ENCODE measurements at places on chromosomes 12 and 14.
A peak's percentile ranks its signal among the peaks of the same experiment; 100 is the strongest.

- no peak for DNase-seq
These were observed 715 bp downstream of the CACNB3 start for GRCh38 chr12:48818831-48819590.

DNA sequence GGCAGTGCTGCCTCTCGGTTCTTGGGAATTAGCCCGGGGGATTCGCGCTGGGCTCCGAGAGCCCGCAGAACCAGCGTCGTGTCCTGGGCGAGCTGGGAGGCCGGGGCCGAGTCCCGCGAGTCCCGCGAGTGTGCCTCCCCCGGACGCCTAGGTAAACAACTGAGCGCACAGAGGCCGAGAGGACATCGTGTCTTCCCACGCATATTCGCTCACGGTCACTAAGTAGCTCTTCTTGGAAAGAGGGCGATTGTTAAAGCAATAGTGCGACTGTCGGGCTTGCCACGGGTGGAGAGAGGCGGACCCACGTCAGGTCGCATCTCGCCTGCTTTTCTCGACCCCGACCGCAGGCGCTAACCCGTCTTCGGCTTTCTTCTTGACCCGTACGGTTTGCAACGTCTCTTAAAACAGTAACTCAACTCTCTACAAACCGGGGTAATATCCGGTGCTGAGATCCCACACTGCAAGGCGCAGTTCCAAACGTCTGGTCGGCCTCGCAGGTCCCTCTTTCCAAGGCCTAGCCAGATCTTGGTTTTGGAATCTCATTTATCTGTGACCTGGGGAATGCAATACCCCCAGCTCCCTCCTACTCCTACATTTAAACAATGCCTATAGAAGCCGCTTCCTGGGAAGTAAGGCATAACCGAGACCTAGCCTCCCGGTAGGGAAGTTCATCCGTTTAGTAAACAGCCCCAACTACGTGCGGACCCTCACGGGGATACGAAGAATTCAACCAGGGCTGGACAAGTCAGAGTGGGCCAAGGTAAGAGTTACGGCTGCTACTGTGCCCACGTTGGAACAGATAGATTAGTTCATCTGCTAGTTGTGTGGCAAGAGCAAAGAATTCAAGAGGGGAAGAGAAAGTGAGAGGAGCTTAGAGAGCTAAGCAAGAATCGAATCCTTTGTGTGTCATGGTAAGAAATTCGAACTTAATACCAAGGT is 736 bp upstream of the PHLDA1 start:
- DNase-seq = no peak

GRCh38 chr12:62481843-62482540 is 15.4 kb downstream of the MON2 start:
- no peak for DNase-seq

- DNase-seq = no peak
These were observed 31.1 kb downstream of the ATF7 start for GRCh38 chr12:53594897-53595615.

GRCh38 chr14:67766035-67766680 is 50.2 kb downstream of the ZFYVE26 start:
- DNase-seq = no peak

GRCh38 chr12:81039231-81039630 is 38.6 kb upstream of the ACSS3 start:
- no peak for DNase-seq

DNA sequence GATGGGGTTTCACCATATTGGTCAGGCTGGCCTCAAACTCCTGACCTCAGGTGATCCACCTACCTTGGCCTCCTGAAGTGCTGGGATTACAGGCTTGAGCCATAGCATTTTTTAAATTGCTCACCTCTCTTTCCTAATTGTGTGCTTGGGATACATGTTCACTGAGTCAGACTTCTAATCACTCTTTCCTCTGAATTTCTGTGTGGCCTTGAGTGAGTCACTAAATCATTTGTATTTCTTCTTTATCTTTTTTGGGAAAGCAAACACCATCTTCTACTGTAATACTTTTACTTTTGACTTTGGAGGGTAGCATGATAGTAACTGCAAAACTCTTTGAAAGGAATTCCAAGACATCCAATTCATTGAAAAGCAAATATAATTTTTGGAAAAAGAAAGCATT is 60.8 kb downstream of the FLRT2 start:
- no peak for DNase-seq

GRCh38 chr14:71693381-71693780 is 238.8 kb upstream of the RGS6 start:
- DNase-seq = no peak

- no peak for DNase-seq
These were observed 114.8 kb upstream of the GSC start for GRCh38 chr14:94884616-94885230.

GRCh38 chr12:120237360-120238171 is 28.0 kb downstream of the PXN start:
- DNase-seq = no peak

DNA sequence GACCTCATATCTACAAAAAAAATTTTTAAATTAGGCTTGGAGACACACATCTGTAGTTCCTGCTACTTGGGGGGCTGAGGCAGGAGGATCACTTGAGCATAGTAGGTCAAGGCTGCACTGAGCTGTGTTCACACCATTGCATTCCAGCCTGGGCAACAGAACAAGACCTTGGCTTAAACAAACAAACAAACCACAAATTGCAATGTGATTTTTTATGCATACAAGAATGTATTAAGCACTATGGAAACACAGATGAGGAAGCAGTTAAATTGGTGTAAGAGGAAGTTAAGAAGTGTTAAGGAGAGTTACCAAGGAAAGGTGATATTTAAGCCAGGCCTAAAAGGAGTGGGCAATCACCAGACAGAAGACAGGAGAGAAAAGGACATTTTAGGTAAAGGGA is 83.6 kb upstream of the HECTD1 start:
- no peak for DNase-seq

DNA sequence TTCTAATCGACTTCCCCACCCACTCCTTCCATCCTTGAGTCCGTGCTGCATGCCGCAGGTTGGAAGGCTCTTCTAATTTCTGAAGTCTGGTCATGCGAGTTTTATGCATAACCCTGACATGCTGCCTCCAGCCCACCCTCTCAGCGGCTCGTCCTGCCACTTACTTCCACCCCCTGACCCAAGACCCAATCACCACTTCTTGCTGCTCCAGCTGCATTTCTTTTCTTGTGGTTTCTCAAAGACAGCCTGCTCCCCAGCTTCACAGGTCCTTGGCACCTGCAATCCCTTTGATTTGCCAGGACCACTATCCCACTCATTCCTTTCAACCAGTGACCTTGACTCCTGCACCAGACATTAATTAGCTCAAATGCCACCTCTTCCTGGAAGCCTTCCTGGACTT is 486.7 kb downstream of the VRK1 start:
- no peak for DNase-seq

- no peak for DNase-seq
These were observed 9.4 kb downstream of the MYBPC1 start for GRCh38 chr12:101604132-101604531.

GRCh38 chr14:64326502-64326901 is 32.3 kb upstream of the ESR2 start:
- no peak for DNase-seq

DNA sequence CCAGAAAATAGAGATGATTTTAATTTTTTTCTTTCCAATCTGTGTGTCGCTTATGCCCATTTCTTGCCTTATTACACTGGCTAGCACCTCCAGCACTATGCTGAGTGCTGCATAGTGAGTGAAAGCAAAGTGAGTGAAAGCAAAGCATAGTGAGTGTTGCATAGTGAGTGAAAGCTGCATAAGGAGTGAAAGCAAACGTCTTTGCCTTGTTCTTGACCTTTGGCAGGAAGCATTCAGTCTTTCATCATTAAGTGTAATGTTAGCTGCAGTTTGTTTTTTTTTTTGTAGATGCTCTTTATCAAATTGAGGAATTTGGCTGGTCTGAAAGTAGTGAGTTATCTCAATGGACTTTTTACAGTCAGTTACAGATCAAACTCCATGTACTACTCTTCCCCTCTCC is 6.9 kb upstream of the CORO1C start:
- DNase-seq = no peak

GRCh38 chr12:112606611-112607365 is 184.8 kb upstream of the RPH3A start:
- DNase-seq = no peak

DNA sequence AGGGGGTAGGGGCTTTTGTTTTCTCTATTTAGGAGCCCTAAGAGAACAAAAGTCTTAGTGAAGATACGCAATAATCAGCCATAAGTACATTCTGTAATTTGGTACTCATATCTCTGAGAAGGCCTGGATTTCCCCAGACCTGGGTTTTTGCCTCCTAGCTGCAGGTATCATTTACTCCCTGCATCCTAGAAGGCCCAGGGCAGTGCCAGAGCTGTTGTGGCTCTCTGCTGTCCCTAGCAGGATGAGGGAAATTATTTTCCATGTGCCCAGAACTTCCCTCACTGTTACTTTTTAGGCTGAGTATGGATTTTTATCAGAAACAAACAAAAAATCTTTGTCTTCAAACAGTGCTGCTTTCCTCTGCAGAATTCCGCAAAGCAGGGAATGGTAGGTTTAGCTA is 192.5 kb upstream of the SYT1 start:
- no peak for DNase-seq

DNA sequence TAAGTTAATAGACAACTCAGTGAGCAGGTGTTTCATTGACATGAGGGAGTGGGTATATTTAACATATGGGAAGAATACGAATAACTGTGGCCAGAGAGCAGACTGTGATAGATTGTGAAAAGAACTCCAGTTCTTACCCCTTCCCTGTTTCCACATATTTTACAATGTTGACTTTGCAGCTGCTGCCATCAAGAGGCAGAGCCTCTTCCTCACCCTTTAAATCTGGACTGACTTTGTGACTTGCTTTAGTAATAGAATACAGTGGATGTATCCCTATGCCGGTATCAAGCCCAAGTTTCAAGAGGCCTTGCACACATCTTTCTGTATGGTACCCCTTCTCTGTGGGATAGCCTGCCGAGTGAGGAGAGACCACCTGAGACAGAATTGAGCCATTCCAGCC is 356.7 kb downstream of the ETNK1 start:
- DNase-seq = no peak

DNA sequence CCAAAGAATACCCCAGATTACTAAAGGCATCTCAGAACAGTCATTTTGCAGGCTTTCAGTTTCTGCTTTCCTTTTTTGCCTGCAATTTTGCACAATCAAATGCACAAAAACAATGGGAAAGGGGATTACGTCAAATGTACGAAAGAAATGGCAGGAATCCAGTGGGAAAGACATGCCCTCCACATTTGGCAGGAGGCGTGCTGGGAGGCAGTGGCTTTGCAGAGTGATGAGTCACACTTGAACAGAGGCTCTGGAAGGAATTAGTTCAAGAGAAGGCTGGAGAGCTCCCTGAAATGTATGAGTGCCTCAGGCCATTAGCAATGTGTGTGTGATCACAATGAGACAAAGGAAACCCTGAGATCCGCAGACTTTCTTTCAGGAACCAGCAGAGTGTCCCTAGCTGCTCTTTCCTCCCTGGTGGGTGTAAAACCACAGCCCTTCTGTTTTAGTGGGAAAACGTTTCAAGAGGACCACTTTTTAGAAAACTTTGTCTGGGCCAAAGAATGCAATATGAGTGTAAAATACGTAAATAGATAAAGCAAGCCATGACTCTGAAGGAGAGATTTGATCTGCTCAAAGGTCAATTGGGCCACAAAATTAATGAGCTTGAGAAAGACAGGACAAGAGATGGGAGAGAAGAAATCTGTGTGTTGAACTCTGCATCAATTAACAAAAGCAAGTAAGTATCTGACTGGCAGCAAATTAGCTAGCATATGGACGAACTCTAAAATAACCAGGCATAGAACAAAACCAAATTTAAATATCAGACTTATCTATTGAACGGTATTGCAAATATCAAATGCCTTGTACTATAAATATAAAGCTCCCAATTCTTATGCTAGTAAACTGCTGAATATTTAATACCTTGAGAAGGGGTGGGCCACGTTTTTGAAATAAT is 155.4 kb upstream of the PDE3A start:
- DNase-seq = peak; percentile 66

GRCh38 chr12:11753826-11754225 is 104.4 kb downstream of the ETV6 start:
- no peak for DNase-seq

DNA sequence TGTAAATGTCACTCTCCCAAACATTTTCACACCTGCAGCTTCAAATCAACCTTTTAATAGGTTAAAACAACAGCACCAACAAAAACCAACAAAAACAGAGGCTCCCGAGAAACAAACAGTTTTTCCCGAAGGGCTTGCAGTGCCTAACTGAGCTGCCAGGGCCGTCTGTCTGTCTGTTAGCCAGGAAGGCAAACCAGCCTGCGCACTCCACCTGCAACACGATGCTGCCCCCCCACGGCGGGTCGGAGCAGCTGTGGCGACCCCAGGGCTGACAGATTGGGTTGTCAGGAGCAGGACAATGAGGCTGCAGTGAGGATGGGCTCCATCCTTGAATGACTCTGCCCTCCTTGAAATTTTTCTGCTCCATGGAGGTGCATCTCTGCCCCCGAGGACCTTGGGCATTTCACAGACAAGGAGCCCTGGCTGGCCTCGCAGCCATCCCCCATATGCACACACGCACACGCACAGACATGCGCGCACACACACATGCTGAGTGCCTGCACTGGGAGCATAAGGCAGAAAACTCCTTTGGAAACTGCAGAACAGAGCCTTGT is 2.6 kb downstream of the RTL1 start:
- no peak for DNase-seq

DNA sequence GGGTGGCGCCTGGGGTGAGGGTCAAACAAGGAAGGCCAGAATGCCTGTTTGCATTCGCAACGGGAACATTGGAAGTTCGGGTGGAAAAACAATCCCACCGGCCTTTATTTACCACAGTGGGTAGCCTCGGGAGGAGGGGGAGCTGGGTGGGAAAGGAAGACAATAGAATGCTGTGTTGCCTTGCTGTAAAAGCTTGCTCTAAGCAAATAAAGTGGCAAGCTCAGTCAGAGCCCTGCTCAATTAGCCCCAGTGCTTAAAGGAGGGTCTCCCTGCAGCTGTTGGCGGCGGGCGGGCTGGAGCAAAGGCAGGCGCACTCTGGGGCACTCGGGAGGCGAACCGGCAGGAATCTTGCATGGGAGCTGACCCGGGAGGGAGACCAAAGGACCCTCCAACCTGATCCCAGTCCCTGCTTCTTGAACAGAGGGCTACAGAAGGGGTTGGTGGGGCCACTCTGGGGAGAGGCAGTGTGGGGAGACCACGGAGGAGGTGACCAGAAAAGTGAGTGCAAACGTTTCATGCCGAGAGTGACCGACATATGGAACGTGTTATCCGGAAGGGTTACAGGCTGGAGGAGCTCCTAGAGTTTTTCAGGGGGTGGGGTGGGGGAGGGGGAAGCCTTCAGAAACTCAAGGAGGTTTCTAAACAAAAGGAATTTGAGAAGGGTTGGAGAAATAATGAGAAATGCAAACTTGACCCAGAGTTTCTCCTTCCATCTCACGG is 48.5 kb downstream of the NTF3 start:
- no peak for DNase-seq

DNA sequence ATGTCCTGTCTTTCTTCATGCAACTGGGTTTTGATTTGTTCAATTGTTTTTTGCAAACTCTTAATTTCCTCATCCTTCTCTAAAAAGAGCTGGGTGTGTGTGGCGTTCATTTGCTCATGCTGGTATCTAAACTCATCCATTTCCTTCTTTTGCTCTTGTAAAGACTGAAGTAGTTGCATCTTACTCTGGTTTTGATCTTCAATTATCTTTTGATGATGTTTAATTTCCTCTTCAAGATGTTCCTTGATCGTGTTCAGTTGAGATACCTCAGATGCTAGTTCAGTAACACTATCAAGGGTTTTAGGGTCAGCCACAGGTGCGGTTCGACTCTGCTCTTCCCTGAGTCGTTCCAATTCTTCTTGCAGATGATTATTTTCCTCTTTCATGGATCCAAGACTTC is 34.8 kb downstream of the TRIP11 start:
- DNase-seq = no peak

GRCh38 chr12:25074954-25075353 is 120.0 kb downstream of the DNAI7 start:
- DNase-seq = no peak

GRCh38 chr14:51520087-51520486 is 131.6 kb upstream of the FRMD6 start:
- no peak for DNase-seq

All from GOT3 (cell line).